Mammary epithelial cell (primary cell): ENCODE measurements at places on chromosomes 7 and 10.

DNA sequence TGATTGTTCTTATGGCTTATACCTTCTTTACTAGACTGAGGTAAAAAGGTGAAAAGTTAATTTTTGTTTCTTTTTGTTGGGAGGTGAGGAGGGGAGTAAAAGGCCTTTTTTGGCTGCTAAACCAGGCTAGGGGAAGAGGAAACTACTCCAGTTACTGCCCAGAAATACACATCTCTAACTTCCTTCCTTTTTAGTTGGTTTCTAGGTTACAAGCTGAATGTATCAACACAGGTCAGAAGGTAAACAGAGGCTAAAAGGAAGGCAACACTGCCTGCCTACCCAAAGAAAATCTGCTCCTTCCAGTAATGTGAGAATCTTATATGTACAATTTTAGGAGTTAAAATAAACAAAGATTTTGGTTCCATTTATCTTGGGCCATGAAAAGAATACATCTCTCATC is 140.4 kb downstream of the NRBF2 start:
- DNase-seq, result no peak

- DNase-seq, result no peak
Observed at GRCh38 chr10:49500412-49500811, 38.5 kb downstream of the ERCC6 start.

DNA sequence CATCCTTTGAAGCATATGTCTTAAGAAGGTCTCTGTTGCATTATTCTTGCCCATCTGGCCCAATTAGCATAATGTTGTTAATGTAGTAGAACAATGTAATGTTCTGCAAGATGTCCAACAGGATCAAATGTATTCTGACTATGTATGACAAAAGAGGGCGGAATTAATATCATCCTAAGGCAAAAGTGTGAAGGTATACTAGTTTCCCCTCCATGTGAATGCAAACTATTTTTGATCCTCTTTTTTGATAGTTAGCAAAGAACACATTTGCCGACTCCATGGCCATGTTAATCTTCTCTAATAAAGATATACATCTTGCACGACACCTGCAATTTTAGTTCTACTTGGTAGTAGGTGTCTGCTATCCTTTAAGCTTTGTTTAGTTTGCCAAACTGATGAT is 157.6 kb downstream of the ATRNL1 start:
- DNase-seq, result no peak

- DNase-seq, result no peak
Observed at GRCh38 chr7:98210513-98211220, 572 bp upstream of the BHLHA15 start.

DNA sequence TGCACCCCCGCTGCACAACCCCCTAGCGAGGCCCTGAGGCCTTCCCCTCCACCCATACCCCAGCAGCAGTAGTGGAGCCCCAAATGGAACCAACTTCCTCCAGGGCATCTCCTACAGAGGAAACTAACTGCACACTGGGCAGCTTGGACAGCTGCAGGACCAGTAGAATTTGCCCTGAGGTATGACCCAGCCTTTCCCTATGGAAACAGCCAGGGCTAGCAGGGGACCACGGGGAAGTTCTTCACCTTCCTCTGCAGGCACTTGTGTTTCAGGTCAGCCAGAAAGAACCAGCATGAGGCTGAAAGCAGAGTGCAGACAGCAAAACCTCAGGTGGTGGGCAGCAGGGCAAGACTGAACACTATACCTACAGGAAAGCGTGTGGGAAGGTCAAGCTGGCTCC is 5.7 kb upstream of the EEPD1 start:
- DNase-seq, result no peak

- DNase-seq, result no peak
Observed at GRCh38 chr7:45391618-45392451, 182.3 kb upstream of the ADCY1 start.

GRCh38 chr7:53877688-53878087 is 664.5 kb upstream of the VSTM2A start:
- DNase-seq, result no peak

- DNase-seq, result no peak
Observed at GRCh38 chr10:128817636-128818035, 649.4 kb upstream of the MGMT start.

DNA sequence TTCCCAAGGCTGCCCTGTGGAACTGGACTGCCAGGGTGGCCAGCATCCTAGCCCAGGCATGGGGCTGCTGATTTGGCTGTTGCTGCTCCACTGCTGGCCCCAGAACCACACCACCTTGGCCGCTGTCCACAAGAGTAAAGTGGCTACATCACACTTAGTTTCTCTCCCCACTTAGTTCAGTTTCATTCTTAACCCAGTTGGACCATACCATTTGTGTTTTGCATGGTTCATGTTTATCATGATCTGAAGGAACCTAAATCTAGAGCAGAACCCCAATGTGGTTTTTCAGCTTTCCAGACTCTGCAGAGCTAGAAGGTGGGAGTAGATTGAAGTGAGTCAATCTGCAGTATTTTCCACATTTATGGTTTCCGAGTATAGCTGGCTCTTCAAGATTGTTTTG is 32.8 kb downstream of the SDK1 start:
- no peak for DNase-seq

- DNase-seq, result no peak
Observed at GRCh38 chr7:45039106-45039505, 39.1 kb downstream of the CCM2 start.

DNA sequence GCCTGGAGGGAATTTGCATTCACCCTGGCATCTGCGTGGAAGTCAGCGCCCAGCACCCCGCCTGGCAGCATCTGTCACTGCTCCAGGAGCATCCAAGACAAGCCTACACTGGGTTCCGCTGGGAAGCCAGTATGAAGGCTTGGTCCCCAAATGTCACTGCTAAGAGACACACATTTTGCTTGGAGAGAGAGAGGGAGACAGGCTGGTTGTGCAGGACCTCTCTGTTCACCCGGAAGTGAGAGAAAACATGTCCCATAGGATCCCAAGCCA is 119.5 kb downstream of the SEC23IP start:
- DNase-seq, result no peak

- peak; percentile 54 for DNase-seq
Observed at GRCh38 chr7:95545007-95545615, 51.2 kb downstream of the PDK4 start.

- DNase-seq, result no peak
Observed at GRCh38 chr10:22611425-22612115, 102.8 kb downstream of the PIP4K2A start.

GRCh38 chr7:70647801-70648498 is 484.0 kb upstream of the GALNT17 start:
- peak; percentile 95 for DNase-seq

DNA sequence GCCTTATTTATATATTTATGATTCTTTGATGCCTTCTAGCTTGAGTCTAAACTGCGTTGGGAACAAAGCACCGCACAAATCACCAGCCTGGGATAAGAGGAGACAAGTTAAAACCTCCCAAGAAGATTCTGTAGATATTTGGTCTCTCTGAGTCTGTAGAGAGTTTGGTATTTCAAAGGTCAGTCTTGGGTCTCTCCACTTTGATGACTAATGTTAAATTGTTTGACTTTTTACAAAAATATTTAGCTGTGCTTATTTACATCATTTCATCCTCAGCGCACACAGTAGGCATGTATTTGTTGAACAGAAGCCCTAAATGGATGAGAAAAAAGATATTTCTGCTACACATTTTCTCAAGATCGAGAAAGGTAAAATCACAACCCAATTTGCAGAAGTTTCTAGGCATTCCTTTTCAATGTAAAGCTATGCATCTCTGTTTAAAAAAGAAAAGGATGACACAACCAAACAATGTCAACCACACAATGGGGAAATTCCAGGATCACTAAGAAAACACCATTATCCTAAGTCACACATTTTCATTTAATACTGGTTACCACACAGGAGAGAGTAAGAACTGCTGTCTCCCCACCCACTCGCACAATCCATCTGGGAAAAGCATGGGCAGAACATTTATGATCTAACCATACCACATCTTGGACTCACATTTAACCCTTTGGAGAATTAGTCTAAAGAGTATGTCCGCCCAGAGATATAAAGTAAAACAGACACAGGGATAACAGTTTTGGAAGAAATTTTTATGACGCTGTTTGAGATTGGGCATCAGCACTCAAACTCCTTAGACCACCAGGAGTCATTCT is 4.4 kb downstream of the CDK6 start:
- peak; percentile 87 for DNase-seq

DNA sequence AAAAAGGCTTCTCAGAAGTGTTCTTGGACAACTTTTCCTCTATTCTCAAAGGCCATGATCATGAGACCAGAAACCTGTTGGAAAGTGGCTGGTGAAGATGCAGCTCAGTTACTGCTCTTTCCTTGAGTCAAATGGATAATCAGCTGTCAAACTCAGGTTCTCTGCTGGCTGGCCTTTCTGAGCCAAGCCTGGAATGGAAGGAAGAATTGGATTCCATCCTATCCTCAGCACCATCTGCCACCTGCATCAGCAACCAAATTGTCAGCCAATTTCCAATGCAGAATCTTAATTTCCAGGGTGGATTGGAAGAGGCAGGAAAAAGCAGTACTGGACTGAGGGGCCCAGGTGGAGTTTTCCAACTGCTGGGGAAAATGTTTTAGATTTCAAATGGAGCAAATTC is 631.7 kb downstream of the KCNMA1 start:
- DNase-seq, result no peak

- no peak for DNase-seq
Observed at GRCh38 chr7:96997512-96998032, 7.8 kb upstream of the DLX6 start.

- no peak for DNase-seq
Observed at GRCh38 chr10:7520507-7521485, 110.0 kb upstream of the SFMBT2 start.

DNA sequence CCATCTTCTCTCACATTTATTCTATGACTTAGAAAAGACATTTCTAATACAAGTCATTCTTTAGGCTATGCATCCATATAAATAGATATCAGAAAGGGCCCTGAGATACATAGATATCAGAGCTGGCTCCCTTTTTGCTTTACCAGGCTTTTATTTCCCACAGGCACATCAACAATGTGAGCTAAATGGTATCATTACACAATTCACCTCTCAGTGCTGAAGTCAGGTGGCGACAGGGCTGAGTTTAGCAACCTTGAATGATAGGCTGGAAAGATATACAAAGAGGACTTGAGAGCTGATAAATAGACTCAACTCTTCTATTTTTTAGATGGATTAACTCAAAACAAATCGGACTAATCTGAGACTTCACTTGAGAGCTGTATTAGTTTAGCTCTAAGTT is 189.2 kb upstream of the COL1A2 start:
- DNase-seq, result no peak

DNA sequence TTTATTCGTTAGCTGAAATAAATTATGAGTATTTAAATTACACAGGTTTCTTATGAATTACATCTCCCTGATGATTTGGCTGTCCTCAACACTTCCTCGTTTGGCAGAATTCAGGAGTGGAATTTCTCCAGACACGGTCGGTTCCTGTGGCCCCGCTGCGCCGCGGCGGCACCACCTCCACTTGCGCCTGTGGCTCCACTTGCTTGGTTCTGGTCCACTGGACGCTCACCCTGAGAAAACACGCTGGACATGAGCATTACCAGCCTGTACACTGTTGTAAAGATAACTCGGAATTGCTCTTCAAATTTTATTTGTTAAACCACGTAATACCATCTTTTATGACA is 85.3 kb downstream of the ZNF33B start:
- DNase-seq, result no peak

- DNase-seq, result no peak
Observed at GRCh38 chr7:1520539-1521234, 9.8 kb upstream of the MAFK start.

DNA sequence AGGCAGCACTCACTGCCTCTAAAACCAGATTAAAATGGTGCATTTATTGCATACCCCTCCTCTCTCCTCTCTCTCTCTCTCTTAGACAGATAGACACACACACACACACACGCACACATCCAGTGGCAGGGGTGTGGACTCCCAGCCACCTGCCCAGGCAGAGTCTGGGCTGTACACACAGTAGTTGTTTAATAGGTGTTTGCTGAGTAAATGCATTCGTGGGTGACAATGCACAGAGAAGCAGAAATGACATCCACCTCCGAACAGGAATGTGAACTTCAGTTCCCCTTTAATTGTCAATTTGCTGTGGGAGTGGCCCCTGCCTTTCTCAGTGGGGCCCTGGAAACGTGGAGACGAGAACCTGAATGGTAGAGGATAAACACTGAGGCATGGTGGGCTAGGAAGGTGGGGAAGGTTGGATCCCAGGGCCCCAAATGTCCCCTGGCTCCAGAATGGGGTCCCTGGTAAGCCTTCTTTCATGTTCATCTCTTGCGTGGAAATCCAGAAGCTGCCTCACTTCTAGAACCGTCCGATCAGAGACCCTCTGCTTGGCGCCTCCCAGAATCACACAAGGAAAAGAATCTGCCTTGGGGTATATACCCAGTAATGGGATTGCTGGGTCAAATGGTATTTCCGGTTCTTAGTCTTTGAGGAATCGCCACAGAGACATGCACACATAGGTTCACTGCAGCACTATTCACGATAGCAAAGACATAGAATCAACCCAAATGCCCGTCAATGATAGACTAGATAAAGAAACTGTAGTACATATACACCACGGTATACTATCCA is 58.5 kb upstream of the ECHDC3 start:
- DNase-seq, result no peak

GRCh38 chr7:27890205-27890849 is 150.4 kb downstream of the TAX1BP1 start:
- DNase-seq, result no peak

DNA sequence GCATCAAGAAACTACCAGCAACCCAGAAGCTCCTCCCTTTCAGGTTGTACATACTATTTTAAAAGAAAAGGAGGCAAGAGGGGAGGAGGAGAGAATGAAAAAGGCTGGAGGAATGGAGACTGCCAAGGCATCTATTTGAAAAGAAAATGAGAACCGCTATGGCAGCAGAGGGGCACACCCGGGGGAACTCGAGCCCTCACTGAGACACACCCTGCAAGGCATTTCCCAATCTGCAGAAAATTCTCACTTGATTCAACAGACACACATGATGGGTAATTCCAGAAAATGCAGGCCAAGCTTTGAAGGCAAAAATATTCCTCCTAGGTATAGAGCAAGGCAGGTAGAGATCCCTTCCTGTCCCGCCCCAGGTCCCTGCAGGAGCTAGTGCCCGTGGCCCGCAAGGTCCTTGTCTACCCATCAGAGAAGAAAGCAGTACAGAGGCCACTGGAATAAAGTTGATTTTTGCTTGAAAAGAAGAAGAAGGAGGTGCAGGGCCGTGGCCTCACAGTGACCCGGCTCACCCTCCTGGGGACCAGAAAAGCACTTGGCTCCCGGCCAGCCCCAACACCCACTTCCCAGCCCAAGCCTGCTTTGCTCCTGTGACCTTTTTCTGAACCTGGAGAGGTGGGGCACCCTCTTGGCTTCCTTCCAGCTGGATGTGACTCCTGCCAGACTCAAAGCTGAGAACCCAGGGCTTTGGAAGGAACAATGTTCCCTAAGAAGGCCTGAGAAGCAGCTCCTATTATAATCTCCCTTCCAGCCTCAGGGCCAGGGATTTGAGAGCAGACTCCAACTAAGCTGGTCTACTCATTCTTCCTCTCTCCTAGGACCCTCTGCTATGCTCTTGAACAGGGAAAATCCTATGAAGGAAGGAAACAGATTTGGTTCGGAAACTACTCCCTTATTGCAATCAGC is 6.2 kb upstream of the PIK3CG start:
- DNase-seq, result peak; percentile 27

GRCh38 chr10:42962902-42963231 is 114.0 kb upstream of the RET start:
- no peak for DNase-seq

- DNase-seq, result peak; percentile 20
Observed at GRCh38 chr7:19375976-19376375, 230.8 kb upstream of the FERD3L start.
